ENCODE measurements at places on chromosomes 1 and 21. TPM values are rescaled to one million over a fixed set of nuclear protein-coding genes. Genes with fewer than 3 reads are reported as not detected.

AGT gene
- 0.87 TPM for total RNA-seq

RPRD2 gene
- 28.3 TPM for total RNA-seq

PDPN gene
- 0.28 TPM for total RNA-seq

USP21 gene
- 41.9 TPM for total RNA-seq

DDOST gene
- 337 TPM for total RNA-seq

ATP1A2 gene
- 0.15 TPM for total RNA-seq

VAV3 gene
- 0.23 TPM for total RNA-seq

MPL gene
- total RNA-seq = not detected

MIER1 gene
- 33.7 TPM for total RNA-seq

IQGAP3 gene
- 25.6 TPM for total RNA-seq

SLC22A15 gene
- total RNA-seq = 0.21 TPM

CASZ1 gene
- 27.8 TPM for total RNA-seq

BCL2L15 gene
- total RNA-seq = 0.10 TPM

CNTN2 gene
- not detected for total RNA-seq

IER5 gene
- total RNA-seq = 20.4 TPM

CFH gene
- 0.36 TPM for total RNA-seq

AMY1C gene
- total RNA-seq = not detected

PROX1 gene
- total RNA-seq = 0.13 TPM

C1orf116 gene
- 0.08 TPM for total RNA-seq

CNR2 gene
- total RNA-seq = not detected

TTC39A gene
- total RNA-seq = 8.3 TPM

GSTM1 gene
- total RNA-seq = not detected

GBP4 gene
- 3.3 TPM for total RNA-seq

S100A7A gene
- not detected for total RNA-seq

LCE1B gene
- not detected for total RNA-seq

RNU1-2 gene
- total RNA-seq = 1,290 TPM

ERG gene
- total RNA-seq = 0.49 TPM

LDLRAD1 gene
- not detected for total RNA-seq

ARHGEF16 gene
- 10.1 TPM for total RNA-seq

DYNLT4 gene
- total RNA-seq = not detected

LRRC8B gene
- total RNA-seq = 27.3 TPM

CD52 gene
- 1.6 TPM for total RNA-seq

LCE5A gene
- not detected for total RNA-seq

HMCN1 gene
- 0.23 TPM for total RNA-seq

PIP5K1A gene
- total RNA-seq = 78.9 TPM

MYBPH gene
- total RNA-seq = not detected

PDZK1 gene
- 2.3 TPM for total RNA-seq

PGLYRP3 gene
- total RNA-seq = not detected

PCSK9 gene
- total RNA-seq = 0.26 TPM

TMEM39B gene
- total RNA-seq = 35.0 TPM

OR14K1 gene
- total RNA-seq = not detected

KRTAP21-2 gene
- total RNA-seq = not detected

RGS13 gene
- total RNA-seq = not detected

HES2 gene
- total RNA-seq = 11.1 TPM

SHISAL2A gene
- 0.23 TPM for total RNA-seq

DISC1 gene
- total RNA-seq = 0.36 TPM

VPS13D gene
- total RNA-seq = 33.1 TPM

TAL1 gene
- total RNA-seq = 0.05 TPM

PLPP3 gene
- total RNA-seq = 8.2 TPM

OPRD1 gene
- total RNA-seq = 5.4 TPM

S100A7 gene
- total RNA-seq = not detected

C1orf94 gene
- total RNA-seq = not detected

DCST2 gene
- 0.13 TPM for total RNA-seq

Data from Panc1 (cell line).